ENCODE measurements at places on chromosomes 12 and 14.
A peak's percentile ranks its signal among the peaks of the same experiment; 100 is the strongest.

DNA sequence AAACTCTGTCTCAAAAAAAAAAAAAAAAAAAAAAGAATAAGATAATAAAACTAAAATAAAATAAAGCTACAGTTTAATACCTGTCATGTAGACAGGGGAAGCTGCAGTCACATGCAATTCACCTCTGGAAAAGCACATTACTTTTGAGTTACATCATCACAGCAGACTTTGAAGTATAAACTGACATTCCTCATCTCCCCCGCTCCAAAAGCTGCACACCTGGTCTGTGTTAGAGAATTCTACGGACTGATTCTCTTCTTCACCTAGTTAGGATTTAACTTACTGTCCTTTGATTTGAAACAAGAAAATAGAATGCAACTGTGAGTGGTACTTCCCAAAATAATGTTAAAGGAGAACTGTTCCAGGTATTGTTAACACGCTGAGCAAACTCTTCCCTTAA is 25.1 kb downstream of the SPPL3 start:
- no peak for DNase-seq

GRCh38 chr12:48329199-48329939 is 21.4 kb downstream of the ZNF641 start:
- no peak for DNase-seq

DNA sequence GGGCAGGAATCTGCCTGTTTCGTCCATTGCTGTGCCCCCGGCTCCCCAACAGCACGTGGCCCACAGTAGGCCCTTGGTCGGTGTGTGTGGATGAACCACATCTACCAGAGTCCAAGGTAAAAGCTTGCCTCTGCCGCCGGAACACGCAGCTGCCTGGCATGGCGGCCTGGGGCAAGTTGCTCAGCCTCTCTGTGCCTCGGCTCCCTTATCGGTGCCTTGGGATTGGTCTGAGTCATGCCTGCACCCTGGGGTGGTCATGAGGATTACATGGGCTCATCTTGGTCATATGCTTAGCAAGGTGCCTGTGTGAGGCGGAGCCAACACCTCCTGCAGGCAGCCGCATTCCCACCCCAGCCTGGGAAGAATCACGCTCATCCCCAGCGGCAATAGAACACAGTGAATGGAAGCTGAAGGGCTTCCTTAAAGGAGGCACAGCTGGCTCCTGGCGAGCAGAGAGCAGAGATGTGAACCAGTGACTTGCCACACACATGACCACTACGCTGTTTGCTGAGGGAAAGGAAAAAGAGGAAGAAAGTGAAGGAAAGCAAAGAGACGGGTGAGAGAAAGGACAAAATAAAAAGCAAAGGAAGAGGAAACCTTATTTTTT is 5.5 kb upstream of the SCARB1 start:
- no peak for DNase-seq

- DNase-seq = no peak
These were observed 12.3 kb downstream of the CCDC88C start for GRCh38 chr14:91405241-91405721.

DNA sequence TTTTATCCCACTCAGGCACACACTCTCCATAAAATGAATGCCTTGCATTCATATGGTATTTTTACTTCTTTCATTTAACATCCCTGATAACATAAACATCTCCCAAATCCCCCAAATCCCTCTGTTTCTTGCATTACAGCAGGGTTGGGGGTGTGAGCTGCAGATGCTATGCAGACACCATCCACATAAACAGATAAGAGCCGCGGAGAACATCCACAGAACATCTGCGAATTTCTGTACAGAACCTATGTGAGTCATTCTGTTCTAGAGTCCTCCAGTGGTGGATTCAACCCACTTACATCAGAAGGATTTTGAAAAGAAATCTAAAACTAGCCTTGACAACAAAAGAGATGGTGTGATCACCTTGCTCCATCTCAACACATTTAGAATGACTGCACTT is 20.3 kb downstream of the FBLN5 start:
- no peak for DNase-seq

GRCh38 chr14:95353664-95354063 is 34.0 kb upstream of the CLMN start:
- no peak for DNase-seq

DNA sequence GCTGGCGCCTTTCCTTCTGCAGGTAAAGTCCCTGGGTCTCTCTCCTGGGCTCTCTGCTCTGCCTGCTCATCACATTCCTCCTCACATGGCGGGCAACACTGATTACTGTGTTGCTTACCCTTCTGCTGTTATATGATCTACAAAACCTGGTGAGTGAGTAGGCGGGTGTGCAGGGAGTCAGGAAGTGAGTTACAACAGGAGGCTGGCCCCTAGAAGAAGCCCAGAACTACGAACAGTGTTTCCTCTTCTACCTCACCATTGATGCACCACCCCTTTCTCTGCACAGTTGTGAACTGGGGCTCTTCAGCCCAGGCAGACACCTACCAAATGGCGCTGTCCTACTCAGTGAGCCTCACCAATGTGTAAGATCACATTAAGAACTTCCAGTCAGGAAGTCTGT is 4.9 kb upstream of the KLHL33 start:
- no peak for DNase-seq

DNA sequence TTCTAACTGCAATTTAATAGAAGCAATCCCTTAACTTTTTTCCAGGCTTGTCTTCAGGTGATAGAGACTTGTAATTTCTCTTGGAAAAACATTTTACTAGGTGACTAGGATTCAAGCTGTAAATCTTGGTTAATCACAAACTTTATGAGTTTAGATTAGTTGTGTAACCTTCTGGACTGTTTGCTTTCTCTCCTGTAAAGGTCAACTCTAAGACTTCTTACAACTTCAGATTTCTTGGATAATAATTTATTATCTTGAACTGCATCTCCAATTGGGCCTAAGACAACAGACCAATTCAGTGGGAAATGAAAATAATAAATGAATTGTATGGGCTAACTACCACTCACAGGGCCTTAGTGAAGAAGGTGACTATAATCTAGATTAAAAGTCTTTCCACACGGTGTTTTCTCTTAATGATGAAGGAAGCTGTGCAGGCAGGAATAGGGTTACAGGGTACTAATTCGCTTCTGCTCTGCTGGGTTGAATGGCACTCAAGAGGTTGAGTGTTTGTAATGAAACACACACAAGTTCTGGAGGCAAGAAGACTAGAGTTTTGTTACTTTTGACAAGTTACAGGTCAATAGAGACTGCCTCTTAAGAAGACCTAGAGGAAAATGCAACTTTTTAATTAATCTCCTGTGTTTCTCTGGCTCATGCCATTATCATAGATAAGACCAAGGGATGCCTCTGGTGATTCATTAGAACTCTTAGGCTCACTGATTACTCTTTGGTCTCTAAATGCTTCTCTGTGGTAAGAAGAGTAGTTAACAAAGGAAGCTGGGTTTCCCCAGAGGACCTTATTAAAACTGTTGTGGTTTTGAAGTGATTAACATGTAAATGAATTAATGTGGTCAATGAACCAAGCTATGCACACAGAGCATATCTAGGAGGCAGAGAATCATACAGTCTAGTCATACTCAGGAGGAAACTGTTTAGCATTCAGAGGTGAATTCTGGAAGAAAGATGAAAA is 30.0 kb upstream of the OR4E1 start:
- peak; percentile 69 for DNase-seq

GRCh38 chr12:38157933-38158401 is 158.6 kb upstream of the ALG10B start:
- DNase-seq = no peak

- no peak for DNase-seq
These were observed 101.1 kb downstream of the BMP4 start for GRCh38 chr14:53855574-53855973.

- no peak for DNase-seq
These were observed 185.7 kb downstream of the SRGAP1 start for GRCh38 chr12:64030155-64030554.

GRCh38 chr12:57109207-57110103 is 1.7 kb downstream of the STAT6 start:
- DNase-seq = no peak

- DNase-seq = no peak
These were observed 212.8 kb downstream of the KIF21A start for GRCh38 chr12:39230086-39230485.
